Activated naive CD4-positive, alpha-beta T cell treated with anti-CD3 and anti-CD28 coated beads, Interleukin-2, amount 10 ng/mL, durations not matched to agents 7 days and 5 days (primary cell): ENCODE measurements at places on chromosomes 11 and 22.

- DNase-seq, result no peak
Measured at GRCh38 chr11:19705936-19706335, 6.7 kb upstream of the NAV2 start.

GRCh38 chr11:554428-555226 lies 5.9 kb downstream of the LMNTD2 start:
- peak; percentile 85 for DNase-seq

DNA sequence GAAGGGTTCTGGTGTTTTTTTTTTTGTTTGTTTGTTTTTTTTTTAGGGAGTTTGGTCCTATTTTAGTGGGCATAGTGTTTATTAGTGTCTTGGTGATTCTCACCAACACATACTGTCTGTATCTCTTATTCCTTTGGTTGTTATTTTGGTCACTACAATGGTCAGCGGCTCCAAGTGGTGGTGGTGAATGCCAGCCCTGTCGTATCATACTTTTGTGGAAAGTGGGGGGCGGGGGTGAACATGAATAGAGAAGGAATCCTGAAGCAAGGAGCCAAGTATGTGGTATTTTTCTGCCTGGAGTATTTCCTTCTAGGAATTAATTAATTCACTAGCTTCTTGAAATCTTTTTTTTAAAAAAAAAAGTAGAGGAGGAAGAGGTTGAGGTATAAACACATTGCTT lies 79.6 kb downstream of the GRK3 start:
- DNase-seq, result no peak

DNA sequence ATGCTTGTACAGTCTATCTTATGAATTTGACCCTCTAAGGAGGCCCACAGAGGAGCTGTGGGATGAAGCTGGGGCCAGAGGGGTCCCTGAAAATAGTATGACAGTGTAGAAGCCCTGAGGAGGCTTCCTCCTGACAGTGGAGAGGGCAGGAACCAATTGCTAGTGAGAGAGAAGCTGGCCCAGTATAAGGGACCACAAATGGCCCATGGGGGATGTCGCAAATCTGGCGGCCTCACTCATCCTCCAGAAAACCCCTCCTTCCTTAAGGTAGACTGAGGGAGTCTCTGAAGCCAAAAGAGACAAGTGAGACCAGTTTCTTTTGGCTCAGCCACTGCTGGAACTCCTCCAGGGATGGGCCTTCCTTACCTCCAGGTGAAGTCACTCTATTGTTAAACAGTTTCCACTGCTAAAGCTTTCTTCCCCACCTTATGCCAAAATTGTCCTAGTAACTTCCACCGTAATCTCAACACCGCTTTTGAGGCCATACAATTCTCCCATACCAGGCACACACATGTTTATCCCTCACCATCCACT lies 17.8 kb upstream of the CASTOR1 start:
- peak; percentile 36 for DNase-seq

GRCh38 chr11:100473390-100473740 lies 213.7 kb upstream of the ARHGAP42 start:
- no peak for DNase-seq
